Uterus (tissue), 4 donors: ENCODE measurements at places on chromosomes 16 and 17. TPM values are rescaled to one million over a fixed set of nuclear protein-coding genes. Genes with fewer than 3 reads are reported as not detected.

DNA sequence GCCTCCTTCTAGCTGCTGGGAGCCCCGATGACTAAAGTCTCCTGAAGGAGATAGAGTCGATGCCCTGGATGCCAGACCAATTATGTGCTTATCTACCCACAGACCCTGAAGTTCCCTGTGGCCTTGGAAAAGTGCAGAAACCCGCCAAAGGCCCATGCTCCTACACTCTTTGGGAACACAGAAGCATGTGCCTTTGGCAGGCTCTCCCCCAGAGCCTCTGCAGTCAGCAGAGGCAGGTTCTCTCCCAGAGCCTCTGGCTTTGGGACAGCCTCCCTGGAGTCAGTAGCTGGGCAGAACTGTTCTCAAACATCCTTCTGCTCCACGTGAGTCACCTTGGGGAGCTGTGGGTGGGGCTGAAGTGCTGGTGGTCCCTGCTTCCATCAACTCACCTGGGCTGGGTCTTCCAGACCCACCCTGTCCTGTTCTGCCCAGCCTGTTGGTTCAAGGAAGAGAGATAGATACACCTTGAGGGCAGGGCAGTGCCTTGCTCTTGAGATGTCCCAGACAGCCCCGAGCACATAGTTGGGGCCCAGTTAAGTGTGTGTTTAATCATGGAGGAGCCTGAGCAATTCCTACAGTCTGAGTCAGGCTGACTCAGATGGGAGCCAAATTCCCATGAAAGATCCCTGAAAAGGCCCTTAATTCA is 3.2 kb upstream of the CDK5RAP3 start:
- peak; percentile 34 for DNase-seq

- peak; percentile 91 for DNase-seq
These were observed 2.8 kb upstream of the CIBAR2 start for GRCh38 chr16:85114909-85115567.

- DNase-seq = no peak
These were observed 273.8 kb downstream of the C16orf95 start for GRCh38 chr16:87043231-87044031.

DNA sequence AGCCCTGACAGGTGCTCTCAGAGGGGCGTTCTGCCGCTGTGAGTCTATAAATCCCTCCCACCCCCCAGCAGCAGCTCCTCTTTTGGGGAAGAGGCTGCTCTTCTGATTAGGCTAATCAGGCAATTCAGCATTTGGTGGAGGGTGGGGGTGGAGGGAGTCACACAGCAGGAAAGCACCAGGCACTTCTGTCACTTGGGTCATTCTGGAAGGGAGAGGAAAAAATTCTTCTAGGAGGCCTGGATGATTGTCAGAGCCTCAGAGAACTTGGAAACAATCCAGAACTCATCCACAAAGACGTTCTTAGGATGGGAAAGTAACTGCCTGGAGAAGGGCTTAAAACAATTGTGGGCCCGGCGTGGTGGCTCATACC is 7.3 kb upstream of the SSTR2 start:
- no peak for DNase-seq

Gene CES3
- 2.8 TPM for total RNA-seq

Gene PRAC2
- total RNA-seq = not detected
